M059J (cell line): ENCODE measurements at places on chromosomes 2 and 18.

DNA sequence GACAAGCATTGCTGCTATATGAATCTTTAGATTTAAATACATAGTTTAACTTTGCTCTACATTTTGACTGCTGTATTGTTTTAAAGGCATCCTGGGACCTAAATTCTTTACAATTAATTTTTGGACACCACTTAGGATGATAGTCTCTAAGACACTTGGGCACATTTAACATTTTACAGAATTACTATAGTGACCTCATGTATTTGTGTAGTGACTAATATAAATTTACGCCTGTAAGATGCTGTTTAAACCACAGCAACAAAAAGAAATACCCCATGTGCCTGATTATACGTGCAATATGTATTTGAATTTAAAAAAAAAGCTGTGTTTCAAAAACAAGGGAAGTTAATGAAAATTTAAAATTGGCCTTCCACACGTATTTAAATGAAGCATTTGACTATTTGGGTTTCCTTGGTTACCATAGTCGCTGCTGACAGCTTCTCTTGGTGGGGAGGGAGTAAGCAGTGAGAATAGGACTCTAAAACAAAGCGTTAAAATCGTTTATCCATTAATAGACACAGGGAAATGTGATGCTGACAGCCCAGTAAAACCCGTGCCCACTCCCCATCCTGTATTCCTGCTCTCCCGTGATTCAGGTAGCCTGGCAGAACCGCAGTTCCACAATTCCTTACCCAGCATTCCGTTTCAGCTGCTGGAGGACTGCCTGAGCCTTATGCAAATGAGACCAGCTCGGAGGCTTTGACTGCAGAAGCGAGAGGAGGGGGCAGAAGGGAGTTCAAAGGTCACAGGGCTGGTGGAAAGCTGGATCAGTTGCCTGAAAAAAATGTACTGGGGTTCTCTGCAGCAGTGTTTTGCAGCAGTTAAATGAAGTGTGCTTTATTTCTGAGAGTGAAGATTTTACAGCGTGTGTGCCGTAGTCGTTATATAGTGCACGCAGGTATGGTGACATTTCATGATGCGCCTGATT is 104.3 kb downstream of the CSRNP3 start:
- peak; percentile 42 for DNase-seq

DNA sequence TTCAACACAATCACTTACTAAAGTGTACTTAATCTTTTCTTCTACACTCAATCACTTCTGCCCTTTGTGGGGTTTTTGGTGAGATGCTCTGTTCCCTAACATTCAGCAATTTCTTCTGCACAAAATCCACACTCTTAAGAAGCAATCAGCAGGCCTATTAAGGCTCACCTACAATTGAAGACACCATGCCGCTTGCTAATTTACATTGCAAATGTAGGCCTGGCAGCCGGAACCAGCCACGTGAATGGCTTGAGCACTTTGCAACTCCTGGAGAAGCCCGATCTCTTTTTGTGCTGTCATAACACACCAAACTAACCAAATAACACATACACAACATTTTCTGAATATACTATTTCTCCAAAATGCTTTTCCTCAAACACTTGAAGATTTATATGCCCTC is 66.3 kb downstream of the NYAP2 start:
- DNase-seq: no peak

DNA sequence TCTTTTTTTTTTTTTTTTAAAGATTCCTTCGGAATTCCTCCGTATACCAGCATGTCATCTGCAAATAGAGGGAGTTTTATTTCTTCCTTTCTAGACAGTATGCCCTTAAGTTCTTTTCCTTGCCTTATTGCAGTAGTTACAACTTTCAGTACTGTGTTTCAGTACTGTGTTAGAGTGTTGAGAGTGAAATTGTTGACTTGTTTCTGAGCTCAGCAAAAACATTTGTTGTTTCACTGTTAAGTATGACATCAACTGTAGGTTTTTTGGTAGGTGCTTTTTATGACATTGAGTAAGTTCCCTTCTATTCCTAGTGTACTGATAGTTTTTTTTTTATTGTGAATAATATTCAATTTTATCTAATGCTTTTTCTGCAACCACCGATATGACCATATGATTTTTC is 43.9 kb downstream of the ACVR2A start:
- DNase-seq: no peak

- no peak for DNase-seq
Observed at GRCh38 chr2:96729748-96730147, 10.1 kb downstream of the LMAN2L start.

DNA sequence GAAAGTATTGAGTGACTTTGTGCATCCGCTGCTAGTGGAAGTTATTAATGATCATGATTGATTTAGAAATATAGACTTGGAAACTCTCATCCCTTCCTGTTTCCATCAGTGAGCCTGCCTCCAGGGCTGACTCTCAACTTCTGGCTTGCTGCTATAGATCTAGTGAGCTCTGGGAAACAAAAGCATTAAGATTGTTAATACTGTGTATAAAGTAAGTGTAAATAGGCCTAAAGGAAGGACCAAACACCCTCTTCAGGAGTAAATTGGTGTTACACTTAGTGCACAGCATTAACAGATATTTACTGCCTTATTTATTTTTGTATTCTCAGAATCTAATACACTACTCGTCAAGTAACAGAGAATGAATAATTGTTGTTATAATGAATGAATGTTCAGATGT is 285.6 kb downstream of the THSD7B start:
- no peak for DNase-seq

- peak; percentile 37 for DNase-seq
Observed at GRCh38 chr2:179272406-179273192, 8.0 kb upstream of the SESTD1 start.

GRCh38 chr18:80202264-80202998 is 44.9 kb downstream of the PARD6G start:
- DNase-seq: no peak
